Uterine smooth muscle cell (primary cell): ENCODE measurements at places on chromosomes 3 and 15. TPM values are rescaled to one million over a fixed set of nuclear protein-coding genes. Genes with fewer than 3 reads are reported as not detected.

The KIAA1143 gene
- total RNA-seq: 17.4 and 19.5 TPM in 2 replicates

The PRSS50 gene
- 0.12 TPM in 1 of 2 replicates, not detected in the other for total RNA-seq

The CEMIP gene
- total RNA-seq: 5.0 and 14.6 TPM in 2 replicates

The SLC51B gene
- total RNA-seq: 0.12 and 0.33 TPM in 2 replicates

The STARD9 gene
- 9.8 and 13.4 TPM in 2 replicates for total RNA-seq

The CYP11A1 gene
- total RNA-seq: under 0.01 and 0.11 TPM in 2 replicates
